Stimulated activated naive CD4-positive, alpha-beta T cell (primary cell): ENCODE measurements at places on chromosomes 6 and 20.

DNA sequence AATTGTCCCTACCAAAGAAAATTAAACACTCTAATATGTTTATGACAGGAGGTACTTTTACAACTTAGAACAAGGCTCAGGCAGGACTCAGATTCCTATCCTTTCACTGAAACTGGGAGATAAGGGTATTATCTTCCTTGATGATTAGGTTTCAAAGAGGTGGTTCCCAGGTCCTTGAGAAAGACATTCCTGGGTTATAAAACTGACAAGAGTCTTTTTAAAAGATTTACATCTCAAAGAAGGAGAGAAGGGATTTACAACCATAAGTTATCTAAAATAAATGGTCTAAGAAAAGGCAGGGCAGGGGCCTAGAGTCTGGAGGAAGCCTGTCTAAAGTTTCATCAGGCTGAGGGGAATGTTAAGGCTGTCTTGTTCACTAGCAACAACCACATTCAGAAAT, 1492.5 kb downstream of the HACE1 start:
- no peak for DNase-seq

- no peak for DNase-seq
Observed at GRCh38 chr20:64049060-64049877, at the start of gene SOX18. Gene SOX18 (minus strand): TSS chr20:64049639. CDS start chr20:64049516, 123 bp downstream.

GRCh38 chr20:48751871-48752270, 75.9 kb downstream of the PREX1 start:
- no peak for DNase-seq

- DNase-seq, result no peak
Observed at GRCh38 chr6:87152526-87152955, 2.8 kb upstream of the ZNF292 start.

- DNase-seq, result no peak
Observed at GRCh38 chr20:20782231-20782630, 69.8 kb upstream of the RALGAPA2 start.

DNA sequence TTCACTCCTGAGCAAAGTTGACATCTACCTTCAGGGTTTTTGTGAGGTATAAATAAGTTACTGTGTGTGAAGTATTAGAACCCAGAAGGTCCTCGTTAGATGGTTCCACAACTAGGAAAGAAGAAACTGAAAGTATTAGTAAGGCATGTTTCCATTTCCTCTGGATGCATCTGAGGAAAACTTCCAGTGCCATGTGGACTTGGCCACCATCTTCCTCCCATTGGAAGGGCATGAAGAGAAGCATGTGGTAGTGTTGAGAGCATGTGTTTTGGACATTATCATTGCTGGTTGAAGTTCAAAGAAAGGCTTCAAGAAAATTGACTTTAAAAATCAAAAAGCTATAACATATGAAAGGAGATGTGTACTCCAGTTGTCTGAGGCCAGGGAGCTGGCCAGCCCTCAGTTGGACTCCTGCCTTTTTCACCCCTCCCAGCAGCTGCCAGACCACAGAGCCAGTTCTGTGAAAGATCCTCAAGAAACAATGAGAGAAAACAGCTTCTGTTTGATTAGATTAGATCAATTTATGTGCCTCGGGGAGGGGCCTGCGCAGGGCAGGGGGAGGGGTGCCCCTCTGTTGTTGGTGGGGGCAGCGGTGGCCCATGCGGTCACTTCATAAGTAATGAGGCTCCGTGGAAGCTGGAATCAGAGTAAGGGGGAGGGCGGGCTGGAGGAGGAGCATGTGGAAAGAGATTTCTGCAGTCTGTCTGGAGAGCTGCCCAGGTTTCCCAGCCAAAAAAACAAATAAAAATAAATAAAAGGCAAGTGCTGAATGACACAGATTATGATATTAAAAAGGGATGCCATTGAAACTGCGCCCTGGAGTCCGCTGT, 154.0 kb downstream of the JARID2 start:
- DNase-seq, result no peak

GRCh38 chr6:28816339-28816908, 107.4 kb downstream of the TRIM27 start:
- no peak for DNase-seq

DNA sequence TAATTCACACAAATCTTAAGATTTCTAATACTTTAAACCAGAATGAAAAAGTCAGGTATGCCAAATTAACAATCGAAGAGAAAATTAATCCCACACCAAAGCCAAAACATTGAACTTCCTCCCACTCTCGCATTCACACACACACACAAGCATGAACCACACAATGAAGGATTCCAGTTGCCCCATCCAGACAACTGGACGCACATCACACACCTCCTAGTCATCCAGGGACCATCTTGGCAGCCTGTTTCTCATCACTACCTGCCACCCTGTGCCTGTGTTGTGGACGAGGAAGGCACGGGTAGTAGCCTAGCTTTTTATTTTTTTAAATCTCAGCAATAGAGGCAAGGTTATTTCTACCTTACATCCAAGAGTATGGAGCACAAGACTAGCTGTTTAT, 15.2 kb downstream of the B4GALT5 start:
- no peak for DNase-seq
